ENCODE measurements at places on chromosomes 3 and 15.

GRCh38 chr3:45774581-45775521 is 21.5 kb downstream of the SLC6A20 start:
- DNase-seq, result no peak

DNA sequence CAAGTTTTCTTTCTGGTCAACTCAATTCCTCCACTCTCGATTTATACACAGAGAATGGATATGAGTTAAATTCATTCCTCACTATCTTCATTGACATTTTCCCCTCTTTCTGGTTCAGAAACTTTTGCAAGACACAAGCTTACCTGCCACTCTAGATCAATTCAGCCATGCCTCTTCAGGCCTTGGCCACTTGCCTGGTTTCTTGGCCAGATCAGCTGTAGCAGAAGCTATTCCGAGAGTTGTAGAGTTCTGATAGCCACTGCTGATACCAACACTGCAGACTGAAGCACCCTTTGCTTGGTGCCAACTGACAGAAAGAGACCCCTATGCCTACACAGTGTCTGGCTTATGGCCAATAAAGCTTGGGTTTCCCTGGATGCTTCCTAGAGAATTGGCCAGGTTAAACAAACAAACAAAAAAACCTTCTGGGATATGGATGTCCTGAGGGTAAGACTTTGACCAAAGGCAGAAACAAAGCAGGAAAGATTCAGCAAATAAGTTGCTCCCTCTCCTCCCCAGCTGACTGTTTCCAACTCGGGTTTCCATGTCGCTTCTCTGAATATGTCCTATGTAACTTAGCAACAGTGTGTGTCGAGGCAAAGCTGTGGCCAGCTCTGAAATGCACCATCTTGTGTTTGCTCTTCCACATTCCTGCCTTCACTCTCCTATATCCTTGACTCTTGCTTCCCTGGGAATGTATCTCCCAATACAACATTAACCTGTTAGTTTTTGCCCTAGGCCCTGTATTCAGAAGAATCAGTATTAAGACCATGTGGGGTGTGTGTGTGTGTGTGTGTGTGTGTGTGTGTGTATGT is 521.6 kb downstream of the EPHA3 start:
- DNase-seq, result no peak

DNA sequence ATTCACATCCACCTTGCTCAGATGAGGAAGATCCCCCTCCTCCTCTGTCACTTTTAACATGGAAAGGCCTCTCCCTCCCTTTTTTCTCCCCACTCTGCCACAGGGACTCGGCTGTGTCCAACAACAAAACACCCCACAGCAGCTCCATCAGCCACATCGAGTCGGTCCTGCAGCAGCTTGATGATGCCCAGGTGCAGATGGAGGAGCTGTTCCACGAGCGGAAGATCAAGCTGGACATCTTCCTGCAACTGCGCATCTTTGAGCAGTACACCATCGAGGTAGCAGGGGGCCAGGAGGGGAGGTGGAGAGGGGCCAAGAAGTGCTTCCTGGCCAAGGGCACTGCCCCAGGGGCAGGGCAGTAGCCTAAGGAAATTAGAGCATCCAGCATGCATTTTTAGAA is 331.7 kb upstream of the UMPS start:
- no peak for DNase-seq

- peak; percentile 72 for DNase-seq
Measured at GRCh38 chr3:33578325-33579177, 138.3 kb upstream of the UBP1 start.

DNA sequence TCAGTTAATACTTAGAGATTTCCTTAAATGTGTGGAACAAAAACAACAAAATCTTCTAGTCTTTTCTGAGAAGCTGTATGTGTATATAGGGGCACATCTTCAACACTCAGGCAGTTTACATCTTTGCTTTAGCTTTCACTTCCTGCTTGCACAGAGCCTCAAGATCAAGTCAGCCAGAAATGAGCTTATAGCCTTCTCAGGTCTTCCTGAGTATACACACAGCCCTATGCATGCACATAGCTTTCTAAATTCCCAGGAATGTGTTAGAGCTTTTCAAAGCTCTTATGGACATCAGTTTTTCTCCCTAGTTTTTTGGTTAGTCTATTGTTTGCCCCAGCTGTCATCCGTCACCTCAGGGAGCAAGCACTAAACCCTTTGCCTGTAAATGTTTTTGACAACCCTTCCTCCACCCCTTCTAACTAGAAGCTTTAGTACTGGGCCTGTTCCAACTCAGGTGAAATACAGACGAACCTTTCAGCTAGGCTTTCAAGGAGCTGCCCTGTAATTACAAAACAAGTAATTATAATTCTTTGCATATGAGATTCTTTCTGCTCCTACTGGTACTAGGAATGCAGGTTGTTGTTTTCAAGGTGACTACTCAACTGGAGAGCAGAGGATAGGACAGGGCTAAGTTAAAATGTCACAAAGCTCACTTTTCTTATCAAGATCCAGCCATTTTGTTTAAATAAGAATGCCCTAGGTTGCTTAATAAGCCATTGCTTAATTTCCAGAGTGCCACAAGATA is 22.6 kb upstream of the MTMR10 start:
- no peak for DNase-seq

DNA sequence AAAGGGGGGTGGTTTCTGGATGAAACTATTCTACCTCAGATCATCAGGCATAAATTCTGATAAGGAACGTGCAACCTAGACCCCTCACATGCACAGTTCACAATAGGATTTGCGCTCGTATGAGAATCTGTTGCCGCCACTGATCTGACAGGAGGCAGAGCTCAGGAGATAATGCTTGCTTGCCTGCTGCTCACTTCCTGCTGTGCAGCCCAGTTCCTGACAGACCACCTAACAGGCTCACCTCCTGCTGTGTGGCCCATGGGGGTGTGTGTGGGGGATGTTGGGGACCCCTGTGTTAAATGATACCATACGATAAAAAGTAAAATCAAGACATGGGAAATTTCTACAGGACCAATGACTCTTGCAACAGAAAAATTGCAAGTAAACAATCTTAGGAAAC is 24.0 kb downstream of the CP start:
- DNase-seq, result no peak

- DNase-seq, result no peak
Measured at GRCh38 chr15:40136470-40137302, 24.2 kb upstream of the BUB1B start.
